ENCODE measurements at places on chromosomes 16 and 17.

GRCh38 chr17:55466671-55467070 lies 44.6 kb downstream of the SMIM36 start:
- no peak for DNase-seq

DNA sequence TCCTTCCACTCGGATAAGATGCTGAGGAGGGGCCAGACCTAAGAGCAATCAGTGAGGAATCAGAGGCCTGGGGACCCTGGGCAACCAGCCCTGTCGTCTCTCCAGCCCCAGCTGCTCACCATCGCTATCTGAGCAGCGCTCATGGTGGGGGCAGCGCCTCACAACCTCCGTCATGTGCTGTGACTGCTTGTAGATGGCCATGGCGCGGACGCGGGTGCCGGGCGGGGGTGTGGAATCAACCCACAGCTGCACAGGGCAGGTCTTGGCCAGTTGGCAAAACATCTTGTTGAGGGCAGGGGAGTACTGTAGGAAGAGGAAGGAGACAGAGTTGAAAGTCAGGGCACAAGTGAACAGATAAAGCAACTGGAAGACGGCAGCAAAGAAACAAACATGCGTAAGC lies 12.4 kb downstream of the TP53 start:
- no peak for DNase-seq

- peak; percentile 76 for DNase-seq
These were observed at the start of gene TUBB3 for GRCh38 chr16:89922884-89923639. TSS of gene TUBB3 (plus strand) at chr16:89923342. CDS start at chr16:89923402, 60 bp downstream.

- no peak for DNase-seq
These were observed 21.3 kb downstream of the CIBAR2 start for GRCh38 chr16:85090873-85091521.

GRCh38 chr16:82750068-82750467 lies 123.3 kb downstream of the CDH13 start:
- no peak for DNase-seq

DNA sequence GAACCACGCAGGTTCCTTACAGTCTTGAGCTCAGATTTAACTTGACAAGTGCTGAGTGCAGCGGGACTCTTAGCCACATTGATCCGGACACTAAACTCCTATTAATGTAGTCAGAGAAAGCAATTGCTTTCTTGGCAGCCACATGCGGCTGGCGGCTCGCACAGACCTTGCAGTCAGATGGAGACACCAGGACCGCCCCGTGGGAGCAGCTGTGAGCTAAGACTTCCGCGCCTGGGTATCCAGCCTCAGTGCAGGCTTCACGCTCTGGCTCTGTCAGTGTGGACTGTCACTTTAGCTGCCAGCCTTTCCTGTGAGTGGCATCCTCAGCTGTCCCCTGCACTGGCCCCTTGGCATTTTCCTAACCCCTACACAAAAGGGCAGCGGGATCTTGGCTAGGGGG lies 80.9 kb upstream of the NLRP1 start:
- no peak for DNase-seq

GRCh38 chr17:32283745-32284201 lies 18.1 kb downstream of the RHBDL3 start:
- DNase-seq = no peak

- no peak for DNase-seq
These were observed 3.3 kb downstream of the TBX4 start for GRCh38 chr17:61455324-61456060.

DNA sequence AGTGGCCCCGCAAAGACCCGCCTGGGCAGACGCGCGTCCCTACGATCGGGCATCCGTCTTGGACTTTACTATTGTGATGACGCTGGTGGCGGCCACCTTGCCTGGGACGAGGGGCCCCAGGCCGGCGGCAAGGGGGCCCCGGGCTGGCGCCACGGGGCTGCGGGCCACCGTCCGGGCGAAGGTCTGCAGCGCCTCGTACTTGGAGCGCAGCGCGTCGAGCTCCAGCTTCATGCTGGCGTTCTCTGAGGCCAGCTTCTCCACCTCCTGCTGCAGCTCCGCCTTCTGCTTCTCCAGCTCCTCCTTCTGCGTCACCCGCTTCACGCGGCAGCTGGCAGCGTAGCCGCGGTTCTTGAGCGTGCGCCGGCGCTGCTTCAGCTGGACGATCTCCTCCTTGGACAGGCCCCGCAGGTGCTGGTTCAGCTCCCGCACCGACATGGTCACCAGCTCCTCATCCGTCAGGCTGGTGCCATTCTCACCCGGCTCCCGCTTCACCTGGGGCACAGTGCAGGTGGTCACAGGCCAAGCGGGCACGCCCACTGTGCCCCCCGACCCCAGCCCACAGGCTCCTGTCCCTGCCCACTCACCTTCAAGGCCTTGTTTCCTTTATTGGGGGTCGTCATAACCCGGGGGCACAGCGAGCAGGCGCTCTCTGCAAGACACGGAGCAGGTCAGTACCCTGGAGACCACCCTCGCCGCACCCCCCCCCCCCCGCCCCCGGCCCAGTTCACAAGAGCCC lies 4.8 kb upstream of the SIRT7 start:
- no peak for DNase-seq

GRCh38 chr17:43917348-43918025 lies 10.2 kb upstream of the MPP2 start:
- no peak for DNase-seq
